ENCODE measurements at places on chromosomes 2 and 18. TPM values are rescaled to one million over a fixed set of nuclear protein-coding genes. Genes with fewer than 3 reads are reported as not detected.

Gene COL5A2
- 785 TPM for total RNA-seq

Gene IL1B
- 54.3 TPM for total RNA-seq

Gene METTL21A
- 7.9 TPM for total RNA-seq

Gene MC2R
- total RNA-seq = not detected

Gene VSNL1
- total RNA-seq = not detected

Gene NAT8
- not detected for total RNA-seq

Gene ARHGAP25
- total RNA-seq = 0.14 TPM

Gene OST4
- total RNA-seq = 734 TPM

Gene PSD4
- total RNA-seq = 3.4 TPM

Gene ZNF516
- total RNA-seq = 22.9 TPM

Gene OXER1
- total RNA-seq = under 0.01 TPM

Gene CIDEA
- total RNA-seq = not detected

Gene WDR43
- total RNA-seq = 81.8 TPM

Gene DNER
- 0.83 TPM for total RNA-seq

Gene MCM6
- total RNA-seq = 8.2 TPM

Gene REG3A
- total RNA-seq = not detected

Gene TCF23
- not detected for total RNA-seq

Gene REG3G
- not detected for total RNA-seq

Gene SIX3
- total RNA-seq = not detected

Gene FOXD4L1
- total RNA-seq = 0.09 TPM

Gene SP5
- total RNA-seq = not detected

Gene C2orf72
- total RNA-seq = under 0.01 TPM

Gene UGT1A7
- total RNA-seq = 0.46 TPM

Gene DTNA
- total RNA-seq = 11.7 TPM

Gene VWA3B
- 0.09 TPM for total RNA-seq

Gene ONECUT2
- under 0.01 TPM for total RNA-seq

Gene COL4A3
- total RNA-seq = 0.18 TPM

Gene GTF3C2
- total RNA-seq = 21.4 TPM

Gene KCNK3
- total RNA-seq = 0.28 TPM

Gene ELOA2
- total RNA-seq = not detected

Gene SCYGR6
- not detected for total RNA-seq

Measured in smooth muscle cell of bladder (primary cell).